T-helper 1 cell (primary cell): ENCODE measurements at places on chromosomes 12 and 14.

- DNase-seq, result no peak
Measured at GRCh38 chr14:86057018-86057667, 527.2 kb downstream of the FLRT2 start.

- no peak for DNase-seq
Measured at GRCh38 chr14:24673059-24673458, 39.1 kb upstream of the GZMB start.

DNA sequence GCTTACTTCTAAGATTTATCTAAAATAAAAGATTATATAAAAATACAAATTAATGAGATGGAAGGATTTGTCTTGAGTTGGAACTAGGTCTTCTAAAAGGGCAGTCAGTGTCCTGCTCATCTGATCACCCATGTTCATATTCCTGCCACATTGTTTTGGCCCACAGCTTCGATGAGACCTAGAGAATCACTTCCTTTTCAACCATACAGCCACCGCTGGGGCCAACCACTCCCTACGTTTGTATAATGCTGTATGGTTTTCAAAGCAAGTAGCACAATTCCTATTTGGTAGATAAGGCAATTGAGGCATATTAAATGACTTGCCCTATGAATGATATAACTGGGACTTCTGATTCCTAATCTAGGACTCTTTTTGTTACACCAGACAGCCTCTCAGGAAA is 249.4 kb downstream of the ZFP36L1 start:
- no peak for DNase-seq

DNA sequence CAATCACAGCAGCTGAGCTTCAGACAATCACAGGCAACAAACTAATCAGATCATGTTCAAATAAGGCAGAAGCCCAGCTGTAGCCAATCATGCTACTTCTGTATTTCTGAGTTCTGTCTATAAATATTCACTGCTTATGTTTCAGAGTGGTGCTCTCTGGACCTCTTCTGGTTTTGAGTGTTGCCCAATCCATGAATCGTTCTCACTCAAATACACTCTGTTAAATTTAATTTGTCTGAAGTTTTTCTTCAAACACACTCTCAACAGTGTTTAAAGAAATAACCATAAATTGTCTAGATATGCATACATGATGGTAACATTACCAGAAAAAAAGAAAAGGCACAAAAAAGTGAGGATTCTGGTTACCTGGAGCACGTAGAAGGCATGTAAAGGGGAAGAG is 77.9 kb upstream of the BBS10 start:
- no peak for DNase-seq

DNA sequence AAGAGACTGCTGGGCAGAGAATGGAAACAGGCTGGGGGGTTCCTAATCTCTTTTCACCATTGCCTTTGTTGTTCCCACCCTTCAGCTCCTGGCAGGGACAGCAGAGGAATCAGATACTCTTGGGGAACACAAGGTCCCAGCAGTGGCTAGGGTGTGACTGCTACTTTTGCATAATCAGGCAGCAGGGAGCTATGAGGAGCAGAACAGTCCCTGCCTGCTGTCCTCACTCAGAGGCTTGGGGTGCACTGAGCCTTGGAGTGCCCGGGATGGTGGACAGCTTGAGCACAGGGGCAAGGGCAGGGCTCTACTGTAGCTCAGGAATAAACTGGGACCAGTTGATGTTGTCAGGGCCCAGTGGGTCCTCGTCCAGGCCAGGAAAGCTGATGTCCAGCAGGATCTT is 1.5 kb upstream of the TEX52 start:
- no peak for DNase-seq

DNA sequence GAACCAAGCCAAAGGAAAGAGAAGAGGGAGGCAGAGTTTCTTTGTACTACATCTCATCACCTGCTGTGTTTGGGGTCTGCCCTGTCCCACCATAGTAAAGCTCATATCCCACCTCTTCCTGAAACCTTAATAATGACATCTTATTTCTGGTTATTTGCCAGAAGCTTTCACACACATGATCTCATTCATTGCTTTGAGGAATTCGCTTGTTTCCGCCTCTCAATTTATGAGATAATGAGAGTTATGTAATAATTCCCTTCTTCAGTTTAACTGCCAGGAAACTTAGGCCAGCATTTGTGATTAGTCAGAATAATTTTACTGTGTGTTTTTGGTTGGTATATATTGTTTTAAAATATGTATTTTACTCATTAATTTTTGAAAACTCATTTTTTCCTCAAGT is 205.2 kb downstream of the CACNA1C start:
- DNase-seq, result no peak

DNA sequence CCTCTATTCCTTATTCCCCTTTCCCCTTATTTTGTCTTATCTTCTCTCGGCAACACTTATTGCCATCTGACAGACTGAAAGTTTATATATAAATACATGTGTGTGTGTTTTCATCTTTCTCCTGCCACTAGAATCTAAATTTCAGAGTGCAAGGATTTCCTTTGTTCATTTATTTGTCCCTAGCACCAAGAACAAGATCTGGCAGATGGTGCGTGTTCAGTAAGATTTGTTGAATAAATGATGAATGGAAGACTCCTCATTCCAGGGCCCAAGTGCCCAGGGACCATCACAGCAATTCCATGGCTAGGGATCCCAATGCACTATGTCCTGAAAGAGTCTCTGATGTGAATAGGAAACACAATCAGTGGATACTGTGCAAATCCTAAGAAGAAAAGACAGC is 97.9 kb upstream of the EEA1 start:
- DNase-seq, result no peak

DNA sequence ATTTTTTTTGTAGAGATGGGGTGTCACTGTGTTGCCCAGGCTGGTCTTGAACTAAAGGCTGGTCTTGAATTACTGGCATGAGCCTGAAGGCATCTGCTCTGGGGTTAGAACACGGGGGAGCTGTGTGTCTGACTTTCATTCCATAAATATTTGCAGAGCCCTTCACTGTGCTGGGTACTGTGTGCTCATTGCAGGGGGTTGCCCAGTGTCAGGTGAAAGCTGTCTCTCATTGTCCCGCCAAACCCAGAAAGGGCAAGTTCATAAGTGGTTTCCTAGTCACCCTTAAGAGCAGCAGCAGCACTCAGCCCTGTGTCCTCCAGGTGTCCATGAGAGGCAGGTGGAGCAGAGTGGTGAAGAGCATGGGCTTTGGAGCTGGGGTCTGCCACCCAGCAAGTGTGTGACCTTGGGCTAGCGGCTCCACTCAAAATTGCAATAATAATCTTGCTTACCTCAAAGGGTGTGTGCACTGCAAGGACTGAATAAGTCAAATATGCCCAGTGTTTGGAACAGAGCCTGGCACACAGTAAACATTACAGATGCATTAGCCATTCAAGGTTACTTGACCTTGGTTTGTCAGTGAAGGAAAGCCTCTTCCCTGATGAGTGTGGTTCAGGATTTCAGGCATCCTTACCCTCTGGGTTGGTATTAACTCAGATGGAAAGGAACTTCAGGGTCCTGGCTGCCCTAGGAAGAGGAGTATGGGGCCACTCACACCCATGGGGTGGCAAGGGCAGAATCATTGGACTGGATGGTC is 4.4 kb upstream of the SMIM41 start:
- no peak for DNase-seq

DNA sequence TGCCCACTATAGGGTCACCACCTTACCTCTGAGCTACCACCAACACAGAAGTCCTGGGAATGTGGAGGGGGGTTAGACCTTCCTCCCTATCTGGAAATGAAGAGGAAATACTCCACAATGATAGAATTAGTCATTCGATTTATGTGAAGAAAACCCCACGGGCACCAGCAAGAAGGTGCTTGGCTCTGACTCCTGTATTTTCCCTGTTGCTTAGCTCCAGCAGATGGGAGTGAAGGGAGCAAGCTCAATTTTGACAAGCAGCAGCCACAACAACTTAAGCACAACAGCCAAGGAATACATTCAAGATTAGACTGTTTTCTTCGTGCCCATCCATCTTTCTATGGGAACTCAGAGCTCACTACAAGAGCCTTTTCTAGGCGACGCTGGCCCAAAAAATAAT is 191.7 kb downstream of the SPTSSA start:
- no peak for DNase-seq
